Esophagus squamous epithelium (tissue), 5 donors: ENCODE measurements at places on chromosomes 7 and 10.

DNA sequence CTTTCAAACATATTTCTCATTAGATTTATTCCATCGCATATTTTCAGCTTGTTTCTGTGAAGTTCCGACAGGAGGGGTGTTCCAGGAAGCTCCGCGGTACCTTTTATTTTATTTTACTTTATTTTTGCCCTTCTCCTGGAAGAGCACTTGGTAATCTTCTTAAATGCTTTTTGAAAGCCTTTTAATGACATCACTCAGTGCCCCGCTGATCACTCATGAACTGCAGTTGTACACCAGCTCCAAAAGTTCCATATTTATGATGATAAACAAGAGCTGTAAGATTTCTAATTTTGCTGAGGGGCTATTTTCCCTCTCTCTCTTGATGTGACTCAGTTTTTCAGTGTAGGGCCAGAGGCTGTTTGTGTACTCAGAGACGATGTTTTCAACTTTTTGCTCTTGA, 144.4 kb downstream of the KIAA1217 start:
- no peak for DNase-seq

DNA sequence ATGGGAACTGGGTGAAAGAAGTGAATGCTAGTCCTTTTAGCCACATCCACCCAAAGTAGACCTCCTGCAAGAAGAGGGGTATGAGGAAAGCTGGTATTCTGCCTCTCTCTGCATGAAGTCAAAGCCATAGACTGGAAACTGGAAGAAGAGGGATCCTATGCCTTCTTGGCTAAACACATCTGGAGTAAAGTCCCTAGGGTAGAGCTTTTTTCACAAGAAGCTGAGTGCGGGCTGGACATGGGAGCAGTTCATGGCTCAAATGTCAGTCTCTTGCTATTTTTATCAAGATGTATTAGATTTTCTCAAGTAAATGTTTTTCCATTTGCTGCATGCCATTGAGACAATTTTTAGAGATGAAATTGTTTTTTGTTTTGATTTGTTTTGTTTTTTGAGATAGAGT, 206.5 kb upstream of the TMEM72 start:
- no peak for DNase-seq

DNA sequence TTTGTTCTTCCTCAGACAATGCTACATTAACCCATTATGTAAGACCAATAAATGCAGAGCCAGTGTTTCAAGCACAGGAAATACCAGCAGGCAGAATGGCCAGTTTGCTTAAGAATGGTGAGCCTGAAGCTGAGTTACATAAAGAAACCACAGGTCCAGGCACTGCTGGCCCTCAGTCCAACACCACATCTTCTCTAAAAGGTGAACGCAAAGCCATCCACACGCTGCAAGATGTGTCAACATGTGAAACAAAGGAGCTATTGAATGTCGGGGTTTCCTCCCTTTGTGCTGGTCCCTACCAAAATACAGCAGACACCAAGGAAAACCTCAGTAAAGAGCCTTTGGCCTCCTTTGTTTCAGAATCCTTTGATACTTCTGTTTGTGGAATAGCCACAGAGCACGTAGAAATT, 63.8 kb downstream of the TASOR2 start:
- DNase-seq: no peak

GRCh38 chr7:151572136-151572535, 52.4 kb upstream of the RHEB start:
- no peak for DNase-seq

DNA sequence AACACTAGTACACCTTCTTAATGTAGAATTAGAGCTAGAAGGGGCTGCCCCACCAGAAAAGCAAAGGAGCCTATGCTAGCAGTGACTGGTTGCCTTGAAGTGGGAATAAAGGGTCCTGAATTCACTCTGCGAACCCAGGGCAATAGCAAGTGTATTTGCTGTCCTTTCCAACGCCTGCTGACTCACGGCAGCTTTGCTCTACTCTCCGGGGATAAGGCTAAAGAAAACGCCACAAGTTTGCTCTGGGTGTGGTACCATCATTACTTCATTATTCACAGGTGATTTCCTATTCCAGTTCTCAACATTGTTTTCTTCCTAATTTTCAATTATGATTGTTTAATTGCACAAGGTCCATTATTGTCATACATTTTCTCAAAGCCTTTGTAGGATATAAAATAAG, 220.5 kb upstream of the AOAH start:
- no peak for DNase-seq

GRCh38 chr10:10500937-10501336, 516.7 kb upstream of the CELF2 start:
- DNase-seq: no peak

- no peak for DNase-seq
Observed at GRCh38 chr7:156058248-156058647, 246.0 kb upstream of the SHH start.

DNA sequence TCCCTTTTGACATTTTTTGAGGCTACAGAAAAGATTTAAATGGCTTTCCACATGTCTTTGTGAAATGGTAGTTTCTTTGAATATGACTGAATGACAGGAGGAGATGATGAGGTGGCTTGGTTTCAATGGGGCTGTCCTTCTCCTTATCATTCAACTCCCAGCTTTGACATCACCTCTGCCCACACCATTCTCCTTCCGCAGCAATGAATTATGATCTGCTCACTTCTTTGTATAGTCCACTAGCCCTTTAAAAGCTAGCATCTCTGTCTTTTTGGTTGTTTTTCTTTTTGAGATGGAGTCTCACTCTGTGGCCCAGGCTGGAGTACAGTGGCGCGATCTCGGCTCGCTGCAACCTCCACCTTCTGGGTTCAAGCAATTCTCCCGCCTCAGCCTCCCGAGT, 31.7 kb downstream of the DCLRE1A start:
- DNase-seq: no peak

- DNase-seq: no peak
Observed at GRCh38 chr7:122258971-122259370, 45.6 kb downstream of the FEZF1 start.

GRCh38 chr7:30796105-30796869, 25.1 kb downstream of the MINDY4 start:
- no peak for DNase-seq

DNA sequence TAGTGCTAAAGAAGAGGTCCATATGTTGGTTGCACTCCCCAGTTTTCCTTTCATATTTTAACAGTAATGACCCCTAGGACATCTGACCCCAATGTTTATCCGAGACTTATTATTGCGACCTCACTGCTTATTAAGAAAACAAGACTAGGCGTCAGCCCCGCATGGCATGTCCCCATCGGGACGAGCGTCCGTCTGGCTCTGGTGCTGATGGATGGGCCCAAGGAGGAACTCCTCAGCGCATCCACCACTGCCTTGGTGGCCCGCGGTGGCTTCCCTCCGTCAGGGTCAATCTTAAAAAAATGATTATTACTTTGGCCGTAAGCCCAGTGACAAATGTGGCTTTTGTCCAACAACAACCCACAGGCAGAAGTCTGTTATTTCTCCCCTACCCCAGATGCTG, 40.1 kb upstream of the CXCL12 start:
- DNase-seq: no peak

DNA sequence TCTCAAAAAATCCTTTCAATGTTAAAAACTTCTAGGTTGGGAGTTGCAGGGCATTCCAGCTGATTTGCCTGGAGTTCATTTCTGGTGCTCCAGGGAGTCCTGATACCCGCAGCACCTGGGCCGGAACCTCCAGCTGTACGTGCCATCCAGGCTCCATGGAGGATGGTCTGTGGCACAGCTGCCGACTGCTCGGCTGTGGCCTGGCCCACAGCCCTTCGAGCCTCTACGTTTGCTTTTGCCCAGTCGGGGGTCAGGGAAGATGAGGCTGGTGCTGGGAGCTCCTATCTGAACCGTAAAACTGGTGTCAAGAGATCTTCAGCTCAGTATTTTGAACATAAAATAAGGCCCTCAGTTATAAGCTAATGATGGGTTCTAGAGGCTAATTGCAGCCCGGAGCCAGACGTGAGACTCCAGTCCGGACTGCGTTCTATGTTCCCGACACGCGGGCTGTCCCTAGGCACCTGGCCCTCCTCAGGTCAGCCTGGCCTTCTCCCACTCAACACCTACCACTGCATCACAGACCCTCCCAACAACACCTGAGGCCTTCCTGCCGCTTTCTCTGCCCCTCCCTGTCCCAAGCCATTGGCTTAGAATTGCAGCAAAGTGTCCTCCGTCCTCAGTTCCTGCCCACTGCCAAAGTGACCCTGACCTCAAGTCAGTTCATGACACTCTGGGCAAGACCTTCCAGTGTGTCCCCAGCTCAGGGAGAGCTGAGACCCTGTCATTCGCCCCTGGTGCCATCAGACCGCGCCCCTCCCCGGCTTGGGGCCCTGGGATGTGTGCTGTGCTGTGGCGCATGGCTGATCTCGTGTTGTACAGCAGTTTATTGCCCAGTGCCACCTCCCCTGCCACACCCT, 64.2 kb upstream of the DNAJB6 start:
- DNase-seq: no peak

GRCh38 chr7:138625849-138626230, 75.3 kb downstream of the SVOPL start:
- no peak for DNase-seq

DNA sequence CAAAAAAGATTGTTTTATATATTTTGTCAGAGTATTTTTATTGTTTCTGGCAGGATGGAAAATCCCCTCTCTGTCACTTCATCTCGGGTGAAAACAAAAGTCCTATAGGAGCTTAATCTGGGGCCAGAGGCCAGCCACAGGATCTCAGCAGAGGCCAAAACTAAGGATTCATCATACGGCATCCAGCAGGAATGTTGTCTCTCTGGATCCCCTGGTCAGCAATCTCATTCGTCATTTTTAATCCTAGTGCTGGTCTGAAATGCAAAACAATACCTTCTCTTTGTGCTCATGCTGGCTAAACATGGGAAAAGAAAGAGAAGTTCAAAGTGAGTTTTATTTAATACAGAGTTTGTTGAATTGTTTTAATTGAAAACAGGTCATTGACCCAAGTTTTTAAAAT, 482.5 kb upstream of the AUTS2 start:
- no peak for DNase-seq

DNA sequence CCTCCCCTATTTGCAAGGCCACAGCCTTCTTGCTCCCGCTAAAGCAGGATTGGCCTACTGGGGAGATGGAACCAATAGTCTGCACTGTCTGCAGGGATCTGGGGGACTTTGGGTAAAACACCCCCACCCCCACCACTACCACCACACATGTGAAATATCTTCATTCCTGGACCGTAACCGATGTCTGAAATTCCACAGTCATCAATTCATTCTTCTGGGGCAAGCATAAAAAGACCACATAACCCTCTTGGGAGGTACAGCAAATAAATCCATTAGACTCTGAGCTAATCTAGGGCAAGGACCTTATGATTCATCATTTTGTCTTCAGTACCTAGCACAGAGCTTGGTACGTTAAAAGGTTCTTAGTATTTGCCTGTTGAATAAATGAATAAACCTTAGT, 307.8 kb downstream of the GPAM start:
- DNase-seq: no peak

- DNase-seq: no peak
Observed at GRCh38 chr10:43692051-43692825, 43.6 kb upstream of the ZNF32 start.

DNA sequence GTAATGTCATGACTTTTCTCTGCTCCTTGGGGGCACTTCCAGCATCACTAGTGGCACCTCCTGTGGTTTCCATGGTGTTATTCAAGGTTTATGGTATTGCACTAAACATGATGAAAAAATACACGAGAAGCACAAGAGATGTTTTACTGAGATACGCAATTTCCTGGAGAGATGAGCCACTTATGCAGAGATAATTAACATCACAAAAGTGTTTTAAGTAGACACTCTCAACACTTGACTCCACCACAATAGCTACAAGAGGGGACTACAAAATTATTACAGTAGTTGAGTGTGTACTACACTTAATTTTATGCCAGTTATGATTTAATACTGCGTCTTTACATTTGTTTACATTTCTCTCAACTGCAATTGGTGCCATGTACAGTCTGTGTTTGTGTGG, 906.7 kb downstream of the DNAJB9 start:
- DNase-seq: no peak

DNA sequence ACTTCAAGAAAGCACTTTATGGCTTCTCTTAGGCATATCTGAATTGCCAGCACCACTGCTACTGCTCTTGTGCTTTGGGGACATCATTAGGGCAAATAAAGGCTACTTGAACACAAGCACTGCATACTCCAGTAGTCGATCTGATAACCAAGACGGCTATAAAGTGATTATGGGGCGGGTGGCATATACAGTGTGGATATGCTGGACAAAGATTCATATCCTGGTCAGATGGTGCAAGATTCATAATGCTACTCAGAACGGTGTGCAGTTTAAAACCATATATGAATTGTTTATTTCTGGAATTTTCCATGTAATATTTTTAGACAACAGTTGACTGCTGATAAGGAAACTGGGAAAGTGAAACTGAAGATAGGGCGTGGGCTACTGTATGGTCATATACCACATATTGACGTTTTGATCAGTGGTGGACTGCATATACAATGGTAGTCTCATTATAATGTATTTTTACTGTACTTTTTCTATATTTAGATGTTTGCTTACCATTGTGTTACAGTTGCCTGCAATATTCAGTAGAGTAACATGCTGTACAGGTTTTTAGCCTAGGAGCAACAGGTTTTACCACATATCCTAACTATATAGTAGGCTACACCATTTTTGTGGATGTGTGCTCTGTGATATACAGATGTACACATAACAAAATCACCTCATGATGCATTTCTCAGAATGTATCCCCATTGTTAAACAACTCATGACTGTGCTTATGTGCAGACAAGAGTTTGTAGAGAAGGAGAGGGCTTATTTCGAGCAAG, 15.2 kb downstream of the ANLN start:
- DNase-seq: no peak

GRCh38 chr10:1524540-1524939, 212.8 kb downstream of the ADARB2 start:
- no peak for DNase-seq

DNA sequence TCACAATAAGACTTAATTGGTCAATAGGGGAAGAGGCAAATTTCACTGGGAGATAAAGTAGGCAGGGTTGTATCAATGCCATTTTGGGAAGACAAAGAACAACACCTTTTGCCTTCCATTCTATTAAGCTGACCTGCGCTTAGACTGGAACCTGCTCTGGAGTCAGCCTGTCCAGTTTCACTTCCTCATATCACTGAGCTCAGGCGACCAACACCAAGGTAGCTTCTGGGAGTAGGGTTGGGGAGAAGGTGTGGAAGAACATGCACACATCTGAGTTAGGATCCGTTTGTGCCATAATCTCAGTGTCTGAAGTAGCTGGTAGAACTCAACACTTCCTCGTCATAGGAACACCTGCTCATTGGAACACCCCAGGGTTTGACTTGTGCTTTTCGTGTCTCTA, 527.4 kb upstream of the IGFBP3 start:
- DNase-seq: no peak

DNA sequence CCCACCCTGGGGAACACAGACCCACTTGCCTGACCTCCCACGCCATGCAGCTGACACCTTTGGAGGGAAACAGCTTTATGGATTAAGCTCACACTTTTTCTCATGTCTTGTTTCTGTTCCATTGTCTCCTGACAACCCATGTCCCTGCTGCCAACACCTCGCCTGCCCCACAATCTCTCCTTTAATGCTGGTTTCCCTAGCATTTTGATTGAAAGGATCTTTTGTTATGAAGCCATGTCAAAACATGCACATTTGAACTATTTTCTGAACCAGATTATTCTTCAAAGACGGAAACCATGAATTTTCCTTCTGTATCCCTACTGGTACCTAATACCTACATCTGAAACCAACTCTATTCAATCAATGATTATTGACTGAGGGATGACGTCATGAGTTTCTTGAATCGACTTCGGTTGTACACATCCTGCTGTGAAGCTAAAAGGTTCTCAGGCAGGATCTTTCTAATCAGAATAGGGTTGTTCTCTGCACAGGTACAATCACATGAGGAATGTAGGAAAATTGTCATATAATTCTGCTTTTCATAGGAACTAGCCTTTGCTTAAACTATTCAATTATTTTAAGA, 106.2 kb upstream of the NEBL start:
- no peak for DNase-seq

GRCh38 chr7:130430841-130431666, 9.8 kb downstream of the CEP41 start:
- DNase-seq: no peak
